Osteocyte (in vitro differentiated cells): ENCODE measurements at places on chromosomes 5 and 9. TPM values are rescaled to one million over a fixed set of nuclear protein-coding genes. Genes with fewer than 3 reads are reported as not detected.

Gene C5
- 6.3 and 7.6 TPM in 2 replicates for total RNA-seq

Gene DPH7
- total RNA-seq, result 37.3 and 39.5 TPM in 2 replicates

Gene LEAP2
- total RNA-seq, result 0.78 and 0.91 TPM in 2 replicates

Gene TXNDC8
- not detected in 2 replicates for total RNA-seq

Gene INIP
- total RNA-seq, result 23.9 and 26.6 TPM in 2 replicates

Gene IPO11
- 29.9 and 30.6 TPM in 2 replicates for total RNA-seq

Gene C7
- total RNA-seq, result not detected in 2 replicates

Gene PHF24
- not detected in 2 replicates for total RNA-seq

Gene EXOSC3
- total RNA-seq, result 26.9 and 31.6 TPM in 2 replicates

Gene FYB1
- total RNA-seq, result not detected in 2 replicates

Gene CCDC107
- total RNA-seq, result 30.0 and 31.3 TPM in 2 replicates

Gene SEMA5A
- 181 and 189 TPM in 2 replicates for total RNA-seq

Gene PLPP7
- total RNA-seq, result 0.68 and 0.73 TPM in 2 replicates

Gene FCN2
- not detected in 2 replicates for total RNA-seq

Gene MAMDC2
- total RNA-seq, result 11.3 and 11.8 TPM in 2 replicates

Gene LCN1
- not detected in 2 replicates for total RNA-seq

Gene CEL
- total RNA-seq, result 1.3 and 1.9 TPM in 2 replicates

Gene IL4
- total RNA-seq, result not detected in 2 replicates

Gene RNF208
- total RNA-seq, result 7.2 and 8.0 TPM in 2 replicates

Gene CXCL14
- total RNA-seq, result 0.16 TPM in 1 of 2 replicates, not detected in the other

Gene CTNND2
- 1.3 and 2.5 TPM in 2 replicates for total RNA-seq

Gene PCDHGA5
- 0.13 and 0.16 TPM in 2 replicates for total RNA-seq

Gene SEMA6A
- 2.3 and 2.6 TPM in 2 replicates for total RNA-seq

Gene TMOD1
- not detected in 2 replicates for total RNA-seq

Gene PKN3
- 7.5 and 8.0 TPM in 2 replicates for total RNA-seq

Gene C9
- not detected in 2 replicates for total RNA-seq

Gene ADRA1B
- 4.0 and 4.6 TPM in 2 replicates for total RNA-seq

Gene FAM81B
- total RNA-seq, result not detected in 2 replicates

Gene ARSI
- 0.51 and 0.81 TPM in 2 replicates for total RNA-seq

Gene PDCD1LG2
- total RNA-seq, result 1.7 TPM in 2 replicates

Gene PCDHGA12
- 2.0 and 2.1 TPM in 2 replicates for total RNA-seq

Gene IL9
- total RNA-seq, result not detected in 2 replicates

Gene MEIKIN
- total RNA-seq, result not detected in 2 replicates

Gene TAF7
- 78.7 and 83.8 TPM in 2 replicates for total RNA-seq

Gene BHMT
- not detected in 2 replicates for total RNA-seq

Gene APBA1
- total RNA-seq, result 5.1 and 5.2 TPM in 2 replicates

Gene RLN1
- total RNA-seq, result not detected in 2 replicates

Gene OLFM1
- 0.83 and 1.3 TPM in 2 replicates for total RNA-seq

Gene MARVELD2
- total RNA-seq, result 0.38 and 0.71 TPM in 2 replicates

Gene GDA
- not detected in 2 replicates for total RNA-seq

Gene TMEM171
- total RNA-seq, result 31.8 and 38.1 TPM in 2 replicates

Gene PCDH12
- not detected in 2 replicates for total RNA-seq

Gene TSTD2
- 23.3 and 28.4 TPM in 2 replicates for total RNA-seq

Gene SLC28A3
- total RNA-seq, result not detected in 2 replicates

Gene STXBP1
- total RNA-seq, result 44.9 and 46.5 TPM in 2 replicates

Gene CCL21
- not detected in 2 replicates for total RNA-seq

Gene CTXN3
- total RNA-seq, result not detected in 2 replicates

Gene SYK
- not detected in 2 replicates for total RNA-seq

Gene ADGRD2
- not detected in 2 replicates for total RNA-seq

Gene PAX5
- not detected in 2 replicates for total RNA-seq

Gene CENPH
- 5.3 and 7.7 TPM in 2 replicates for total RNA-seq

Gene CDK9
- 78.0 and 78.5 TPM in 2 replicates for total RNA-seq

Gene HABP4
- total RNA-seq, result 15.8 and 16.5 TPM in 2 replicates

Gene PRDM9
- total RNA-seq, result not detected in 2 replicates

Gene ADAMTS13
- total RNA-seq, result 7.4 and 8.8 TPM in 2 replicates

Gene NLN
- 40.3 and 42.7 TPM in 2 replicates for total RNA-seq

Gene NUTM2G
- total RNA-seq, result 0.13 TPM in 1 of 2 replicates, not detected in the other

Gene SLC46A2
- total RNA-seq, result not detected in 2 replicates

Gene PCDHGB1
- total RNA-seq, result 1.4 and 1.8 TPM in 2 replicates
